ENCODE measurements at places on chromosomes 7 and 10.

DNA sequence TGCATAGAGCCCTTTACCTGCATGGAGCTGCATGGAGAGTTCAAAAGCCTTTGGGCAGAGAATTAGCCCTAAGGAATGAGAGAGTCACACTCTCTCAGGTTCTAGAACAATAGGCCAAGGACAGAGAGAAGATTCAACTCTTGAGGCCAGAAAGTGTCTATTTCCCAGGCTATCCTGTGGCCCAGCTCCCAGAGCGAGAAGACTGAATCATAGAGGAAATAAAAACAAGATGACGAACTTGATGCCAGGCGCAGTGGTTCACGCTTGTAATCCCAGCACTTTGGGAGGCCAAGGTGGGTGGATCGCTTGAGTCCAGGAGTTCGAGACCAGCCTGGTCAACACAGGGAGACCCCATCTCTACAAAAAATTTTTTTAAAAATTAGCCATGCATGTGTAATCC lies 18.3 kb upstream of the PODXL start:
- no peak for DNase-seq

GRCh38 chr10:4249841-4250586 lies 465.0 kb upstream of the KLF6 start:
- no peak for DNase-seq

- no peak for DNase-seq
Observed at GRCh38 chr10:91017198-91017597, 96.3 kb upstream of the ANKRD1 start.

GRCh38 chr10:70779511-70780369 lies 5.4 kb downstream of the TBATA start:
- DNase-seq, result no peak

- no peak for DNase-seq
Observed at GRCh38 chr10:21217748-21218367, 307.6 kb downstream of the SKIDA1 start.

GRCh38 chr10:42975558-42976340 lies 101.1 kb upstream of the RET start:
- no peak for DNase-seq

GRCh38 chr10:24929904-24930303 lies 22.5 kb downstream of the PRTFDC1 start:
- DNase-seq, result no peak

GRCh38 chr10:22690158-22690557 lies 24.2 kb downstream of the PIP4K2A start:
- no peak for DNase-seq

DNA sequence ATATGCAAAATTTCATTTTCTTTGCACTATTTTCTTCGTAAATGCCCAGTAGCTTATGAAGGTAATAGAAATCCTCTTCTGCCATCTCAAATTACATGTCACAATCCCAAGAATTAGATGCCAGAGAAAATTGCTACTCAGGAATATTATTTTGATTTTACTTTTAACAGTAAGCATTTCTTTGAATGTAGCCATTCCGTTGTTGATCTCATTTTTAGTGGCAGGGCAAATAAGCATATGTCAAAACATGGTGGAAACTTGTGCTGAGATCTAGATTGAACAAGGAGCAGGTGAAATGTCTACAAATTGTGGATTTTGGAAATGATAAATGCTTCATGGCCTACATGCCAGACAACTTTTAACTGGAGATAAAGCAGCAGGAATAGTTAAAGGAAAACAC lies 291.8 kb downstream of the SDHAF3 start:
- DNase-seq, result no peak

GRCh38 chr7:28160551-28160991 lies 20.0 kb downstream of the JAZF1 start:
- DNase-seq, result no peak

DNA sequence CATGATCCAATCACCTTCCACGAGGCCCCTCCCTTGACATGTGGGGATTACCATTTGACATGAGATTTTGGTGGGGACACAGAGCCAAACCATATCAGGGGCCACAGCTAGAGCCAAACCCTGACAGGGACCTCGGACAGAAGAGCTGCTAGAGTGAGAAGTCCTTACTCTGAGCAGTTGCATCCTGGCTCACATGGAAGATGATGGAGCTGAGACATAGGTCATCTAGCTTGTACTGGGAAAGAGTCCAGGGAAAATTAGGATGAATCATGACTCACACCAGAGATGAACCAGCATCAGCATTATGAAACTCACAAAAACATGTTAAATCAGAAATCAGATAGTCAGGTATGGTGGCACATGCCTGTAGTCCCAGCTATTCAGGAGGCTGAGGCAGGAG lies 12.8 kb upstream of the FMC1 start:
- DNase-seq, result no peak

- DNase-seq, result no peak
Observed at GRCh38 chr7:94146408-94146807, 142.3 kb upstream of the BET1 start.

- no peak for DNase-seq
Observed at GRCh38 chr7:14740606-14741005, 161.9 kb downstream of the DGKB start.

DNA sequence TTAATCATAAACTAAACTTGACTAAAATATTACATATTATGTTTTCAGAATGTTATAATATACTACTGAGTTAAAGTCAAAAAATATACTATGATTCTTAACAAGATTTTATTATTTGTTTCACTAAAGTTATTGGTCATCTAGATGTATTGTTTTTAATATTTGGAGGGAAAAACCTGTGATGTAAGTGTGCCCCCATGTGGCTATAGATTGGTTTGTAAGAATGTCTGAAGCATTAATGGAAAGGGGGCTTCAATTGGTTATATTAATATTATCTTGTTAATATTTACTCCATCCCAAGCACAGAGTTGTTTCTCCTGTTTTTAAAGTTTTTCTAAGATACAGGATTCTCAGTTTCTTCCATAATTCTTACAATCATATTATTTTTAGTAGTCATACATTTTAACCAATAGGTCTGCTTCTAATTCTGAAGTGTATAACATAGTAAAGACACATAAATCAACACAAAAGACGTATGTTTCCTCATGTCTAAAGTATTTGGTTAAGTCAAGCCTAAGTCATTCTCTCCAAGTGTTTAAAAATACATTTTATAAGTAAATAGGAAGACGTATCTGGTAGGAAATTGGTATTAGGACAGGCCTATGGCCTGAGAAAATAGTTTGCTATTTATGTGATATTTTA lies 58.0 kb downstream of the GNAT3 start:
- no peak for DNase-seq

GRCh38 chr7:35555386-35555785 lies 139.5 kb downstream of the HERPUD2 start:
- no peak for DNase-seq

DNA sequence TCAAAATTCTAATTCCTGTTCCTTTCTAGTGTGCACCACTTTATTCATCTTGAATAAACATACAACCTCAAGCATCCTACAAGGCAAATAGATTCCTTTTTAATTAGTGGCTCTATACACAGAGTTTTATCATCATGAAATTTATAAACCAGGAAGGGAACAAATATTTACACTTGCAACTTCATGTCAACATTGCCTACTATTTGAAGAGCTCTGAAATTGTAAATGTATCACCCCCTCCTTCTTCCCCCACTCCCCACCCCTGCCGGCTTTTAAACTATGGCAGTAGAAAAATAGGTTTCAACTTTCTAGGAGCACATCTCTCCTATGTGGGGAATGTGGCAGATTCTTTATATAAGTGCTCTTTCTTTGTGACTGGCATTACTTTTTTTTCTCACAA lies 49.6 kb downstream of the KAT6B start:
- DNase-seq, result no peak

DNA sequence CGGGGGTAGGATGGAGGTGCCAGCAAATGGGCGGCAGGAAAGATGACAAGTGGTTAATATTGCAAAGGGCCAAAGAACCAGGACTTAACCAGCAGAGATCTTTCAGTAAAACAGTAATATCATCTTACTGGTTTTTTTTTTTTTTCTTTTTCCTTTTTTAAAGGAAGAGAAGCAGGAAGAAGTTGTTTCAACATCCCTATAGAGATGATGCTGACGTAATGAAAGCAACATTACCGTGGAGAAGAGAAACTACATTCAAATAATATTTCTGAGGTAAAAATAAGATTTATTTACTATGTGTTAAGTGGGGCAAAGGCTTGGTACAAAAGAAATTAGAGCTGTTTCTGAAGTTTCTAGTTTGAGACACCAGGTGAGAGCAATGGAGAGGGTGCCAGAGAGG lies 11.0 kb downstream of the MINDY3 start:
- DNase-seq, result no peak

DNA sequence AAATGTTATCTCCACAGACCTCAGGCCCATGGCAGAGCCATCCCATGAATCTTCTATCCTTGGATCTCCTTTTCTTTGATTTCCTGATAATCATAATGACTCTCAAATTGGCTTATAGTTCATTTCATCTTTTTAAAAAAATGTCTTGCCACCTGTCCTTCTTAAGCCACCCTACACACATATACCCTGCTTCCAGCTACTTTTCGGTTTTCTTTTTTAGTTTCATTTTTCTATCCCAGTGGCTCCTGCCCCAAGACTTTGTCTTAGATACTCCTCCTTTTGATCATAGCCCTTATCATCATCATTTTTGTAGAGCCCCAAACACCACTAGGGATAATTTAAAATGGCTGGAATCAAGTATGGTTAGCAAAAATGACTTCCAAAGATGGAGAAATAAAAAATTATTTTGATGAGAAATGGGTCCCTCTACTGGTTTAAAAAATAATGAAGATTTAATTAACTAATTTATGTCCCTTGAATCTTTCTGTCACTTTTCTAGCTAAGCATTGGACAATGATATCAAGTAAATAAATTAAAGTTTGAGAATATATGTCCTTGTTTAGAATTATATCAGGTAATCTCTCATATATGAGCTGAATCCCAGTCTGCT lies 277.3 kb upstream of the SEMA3D start:
- no peak for DNase-seq

Measured in stimulated activated CD4-positive, alpha-beta T cell treated with anti-CD3 and anti-CD28 coated beads, Interleukin-2, amount 100 ng/mL, for 24 hours (primary cell).